ENCODE measurements at places on chromosomes 1 and 21. TPM values are rescaled to one million over a fixed set of nuclear protein-coding genes. Genes with fewer than 3 reads are reported as not detected.

DNA sequence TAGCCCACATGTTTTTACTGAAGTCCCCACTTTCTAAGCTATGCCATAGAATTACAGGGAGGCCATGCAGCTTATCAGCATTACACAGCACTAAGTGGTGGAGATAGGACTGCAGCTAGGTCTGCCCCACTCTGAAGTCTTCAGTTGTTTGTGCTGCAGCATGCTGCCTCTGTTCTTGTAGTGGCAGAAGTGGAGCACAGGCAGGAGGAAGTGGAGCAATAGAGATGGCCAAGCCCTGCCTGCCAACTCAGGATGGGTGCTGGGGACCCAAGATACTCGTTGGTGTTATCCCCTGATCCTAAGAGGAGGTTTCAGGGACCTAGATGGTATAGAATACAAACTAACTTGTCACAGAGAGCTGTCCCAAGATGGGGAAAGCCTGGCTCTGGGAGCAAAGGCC is 12.9 kb downstream of the MRPL37 start:
- DNase-seq: no peak

- no peak for DNase-seq
These were observed 148.1 kb upstream of the USP24 start for GRCh38 chr1:55363268-55363667.

GRCh38 chr1:31064718-31065309 is 703 bp downstream of the PUM1 start:
- DNase-seq: no peak

- peak; percentile 31 for DNase-seq
These were observed 26.6 kb downstream of the PROK1 start for GRCh38 chr1:110477445-110477957.

DNA sequence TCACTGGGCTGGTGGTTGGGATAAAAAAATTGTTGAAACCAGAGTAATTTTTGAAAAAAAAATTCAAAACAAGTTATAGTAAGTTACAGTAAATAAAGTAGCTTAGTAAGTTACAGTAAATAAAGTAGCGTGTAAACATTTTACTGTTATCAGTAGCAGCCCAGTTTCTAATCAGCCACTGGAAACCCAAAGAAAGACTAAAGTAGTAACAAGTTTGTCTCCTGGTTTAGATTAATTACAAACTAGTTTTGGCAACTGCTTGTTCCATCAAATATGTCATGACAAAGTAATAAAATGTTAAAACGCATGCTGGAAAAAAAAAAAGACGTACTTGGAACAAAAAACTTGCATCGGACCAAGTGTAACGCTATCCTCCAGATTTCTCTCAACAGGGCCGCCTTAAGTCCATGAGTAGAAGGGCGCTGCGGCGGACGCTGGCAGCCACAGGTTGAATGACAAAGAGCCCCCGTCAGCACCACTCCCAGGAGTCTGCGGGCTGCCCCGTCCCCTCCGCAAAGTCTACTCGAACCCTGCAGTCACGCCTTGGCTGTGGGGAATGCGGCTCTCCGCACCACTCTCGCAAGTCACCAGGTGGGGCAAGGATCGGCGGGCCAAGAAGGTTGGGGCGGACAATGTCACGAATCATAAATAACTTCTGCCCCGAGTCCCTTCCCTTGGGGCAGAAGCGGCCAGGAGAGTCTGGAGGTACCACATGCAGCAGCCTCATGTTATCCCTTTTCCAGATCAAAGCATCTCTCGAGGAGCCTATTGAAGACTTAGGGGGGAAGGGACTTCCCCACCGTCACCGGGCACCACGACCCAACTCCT is 837 bp downstream of the SLC16A1 start:
- DNase-seq: peak; percentile 81

DNA sequence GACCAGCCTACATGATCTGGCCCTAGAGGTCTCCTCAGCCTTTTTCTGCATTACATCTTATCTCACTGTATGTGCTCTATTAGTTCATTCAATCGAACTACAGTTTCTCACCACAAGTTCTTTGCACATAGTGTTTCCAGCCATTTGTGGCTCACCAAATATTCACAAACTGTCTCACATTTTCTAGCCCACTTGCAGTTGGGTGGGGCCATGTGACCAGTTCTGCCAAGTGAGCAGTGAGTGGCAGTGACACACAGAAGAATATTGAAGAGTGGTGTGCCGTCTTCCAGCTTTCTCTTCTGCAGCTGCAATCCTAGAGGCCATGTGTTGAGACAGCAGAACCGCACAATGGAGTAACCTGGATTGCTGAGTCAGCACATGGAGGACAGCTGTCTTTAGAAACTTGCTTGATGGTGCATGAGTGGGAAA is 103.2 kb upstream of the ZNF644 start:
- no peak for DNase-seq

- DNase-seq: no peak
These were observed 129.4 kb downstream of the MRPS6 start for GRCh38 chr21:34202553-34203372.

GREM2 gene
- 1.5 TPM for total RNA-seq

SLC9C2 gene
- not detected for total RNA-seq
